Pulmonary artery endothelial cell (primary cell): ENCODE measurements at places on chromosomes 3 and 15. TPM values are rescaled to one million over a fixed set of nuclear protein-coding genes. Genes with fewer than 3 reads are reported as not detected.

CADM2 gene
- total RNA-seq, result 0.07 and 0.13 TPM in 2 replicates

- DNase-seq, result no peak
Measured at GRCh38 chr15:31740203-31740602, 290.1 kb upstream of the CHRNA7 start.

DNA sequence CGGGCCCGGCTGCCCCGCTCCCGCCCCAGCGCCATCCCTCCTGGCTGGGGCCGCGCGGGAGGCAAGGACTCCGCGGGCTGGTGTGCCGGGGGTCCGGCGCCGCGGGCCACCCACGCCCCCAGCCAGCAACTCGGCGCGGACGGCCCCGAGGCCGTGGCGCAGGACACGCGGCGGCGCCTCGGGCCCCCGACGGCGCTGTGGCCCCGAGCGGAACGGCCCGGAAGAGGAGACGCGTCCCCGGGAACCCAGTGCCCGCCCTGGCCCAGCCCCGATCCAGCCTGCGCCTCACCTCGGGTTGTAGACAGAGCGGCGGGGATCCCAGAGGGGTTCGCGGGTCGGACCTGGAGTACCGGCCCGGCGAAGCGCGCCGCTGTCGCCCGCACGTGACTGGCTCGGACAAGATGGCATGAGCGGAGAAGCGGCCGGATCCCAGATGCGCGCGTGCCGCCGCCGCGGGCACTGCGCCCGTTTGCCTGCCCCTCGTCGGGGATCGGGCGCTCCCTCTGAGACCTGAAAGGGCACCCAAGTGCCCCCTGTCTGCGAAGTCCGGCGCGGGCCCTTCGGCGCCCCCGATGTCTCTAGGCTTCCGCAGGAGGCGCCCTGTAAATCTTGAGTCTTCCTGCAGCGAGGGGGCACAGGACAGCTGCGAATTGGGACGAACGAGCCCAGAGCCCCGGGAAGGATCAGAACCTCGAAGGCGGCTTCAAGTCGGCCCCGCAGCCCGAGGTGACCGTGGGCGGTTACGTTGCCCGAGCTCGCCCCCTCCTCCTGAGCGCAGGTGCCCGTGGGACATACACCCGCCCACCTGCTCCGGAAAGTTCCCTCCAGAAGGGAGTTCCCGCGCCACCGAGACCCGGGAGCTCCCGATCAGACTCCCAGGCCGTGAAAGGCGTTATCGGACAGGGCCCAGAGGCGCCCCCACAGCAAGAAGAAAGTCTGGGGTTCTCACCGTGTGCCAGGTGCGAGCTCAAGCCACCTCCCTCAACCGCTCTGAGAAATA is 598 bp upstream of the SFMBT1 start:
- DNase-seq, result no peak

SV2B gene
- total RNA-seq, result not detected in 2 replicates

DNA sequence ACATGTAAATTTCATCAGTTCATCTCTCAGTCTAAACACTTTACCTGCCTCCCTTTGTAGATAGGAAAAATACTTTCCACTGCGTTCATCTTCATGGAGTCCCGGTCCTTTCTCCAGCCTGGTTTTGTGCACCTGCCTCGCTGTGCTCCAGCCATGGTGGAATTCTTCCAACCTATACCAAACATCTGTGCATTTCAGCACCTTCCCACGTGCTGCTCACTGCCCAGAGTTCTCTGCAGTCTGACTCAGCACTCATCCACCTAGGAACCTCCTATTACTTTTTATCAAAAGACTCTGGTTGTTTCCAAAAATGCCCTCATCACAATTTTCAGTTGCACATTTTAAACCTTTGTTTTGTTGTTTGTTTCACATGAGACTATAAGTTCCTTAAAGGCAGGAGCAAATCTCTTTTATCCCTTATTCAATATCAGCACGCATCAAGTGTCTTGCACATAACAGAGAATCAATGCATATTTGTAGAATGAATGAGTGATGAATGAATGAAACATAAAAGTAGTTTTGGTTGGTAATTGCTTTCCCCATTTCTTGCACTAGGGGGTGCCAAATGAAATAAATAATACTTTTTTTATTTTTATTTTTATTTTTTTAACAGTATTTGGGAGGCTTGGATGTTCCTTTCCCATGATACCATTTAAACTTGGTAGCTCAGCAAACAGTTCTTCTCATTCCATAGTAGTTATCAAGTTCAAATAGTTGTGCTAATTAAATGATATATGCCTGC is 30.2 kb upstream of the ADAMTS9 start:
- no peak for DNase-seq

GRCh38 chr3:156750191-156750873 is 75.8 kb upstream of the LEKR1 start:
- no peak for DNase-seq

DNA sequence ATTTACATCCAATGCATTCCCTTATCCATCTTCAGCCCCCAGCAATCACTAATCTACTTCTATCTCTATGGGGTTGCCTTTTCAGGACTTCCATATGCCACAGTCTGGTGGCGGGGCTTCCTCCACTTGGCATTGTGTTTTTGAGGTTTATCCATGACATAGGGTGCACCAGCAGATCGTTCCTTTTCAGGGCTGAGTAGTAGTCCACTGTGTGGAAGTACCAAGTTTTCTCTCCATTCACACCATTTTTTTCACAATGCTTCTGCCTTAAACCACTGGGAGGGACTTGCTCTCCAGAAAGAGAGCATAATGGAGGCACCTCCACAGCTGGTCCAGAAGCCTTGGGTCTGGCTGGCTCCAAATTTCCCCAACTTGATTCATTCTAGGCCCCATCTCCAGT is 144.0 kb upstream of the IQSEC1 start:
- no peak for DNase-seq

FRMD5 gene
- total RNA-seq, result 25.1 and 33.3 TPM in 2 replicates

ISLR gene
- total RNA-seq, result not detected in 2 replicates

USP19 gene
- total RNA-seq, result 42.9 and 54.2 TPM in 2 replicates

CGNL1 gene
- total RNA-seq, result 43.8 and 50.1 TPM in 2 replicates

DNA sequence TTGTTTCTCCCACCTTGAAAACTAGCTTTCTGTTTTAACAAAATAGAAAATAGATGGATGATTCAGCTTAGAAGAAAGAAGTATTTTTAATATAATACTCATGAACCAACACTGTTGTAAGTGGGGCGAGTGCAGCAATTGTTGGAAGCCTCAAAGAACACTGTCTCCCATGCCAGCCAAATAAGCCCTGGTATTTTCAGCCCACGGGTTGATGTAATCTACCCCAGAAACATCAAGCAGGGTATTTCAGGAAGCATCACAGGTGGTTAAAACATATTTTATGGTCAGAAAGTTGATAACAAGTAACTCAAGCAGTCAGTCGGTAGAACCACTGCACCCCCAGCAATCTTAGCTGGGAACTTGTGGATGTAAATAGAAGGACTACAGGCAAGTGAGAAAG is 115.9 kb downstream of the SV2B start:
- DNase-seq, result no peak

GRCh38 chr15:101161656-101162055 is 90.2 kb downstream of the CHSY1 start:
- no peak for DNase-seq

SCG5 gene
- 0.74 and 0.92 TPM in 2 replicates for total RNA-seq

- DNase-seq, result no peak
Measured at GRCh38 chr3:168581771-168582225, 486.1 kb upstream of the GOLIM4 start.

GRCh38 chr3:127678611-127679533 is 6.1 kb downstream of the ABTB1 start:
- DNase-seq, result no peak

- no peak for DNase-seq
Measured at GRCh38 chr3:107988460-107989175, 102.2 kb downstream of the CD47 start.

GRCh38 chr3:192901435-192901834 is 16.2 kb downstream of the MB21D2 start:
- DNase-seq, result no peak

GRCh38 chr3:33883538-33883950 is 85.1 kb downstream of the PDCD6IP start:
- DNase-seq, result no peak

DNA sequence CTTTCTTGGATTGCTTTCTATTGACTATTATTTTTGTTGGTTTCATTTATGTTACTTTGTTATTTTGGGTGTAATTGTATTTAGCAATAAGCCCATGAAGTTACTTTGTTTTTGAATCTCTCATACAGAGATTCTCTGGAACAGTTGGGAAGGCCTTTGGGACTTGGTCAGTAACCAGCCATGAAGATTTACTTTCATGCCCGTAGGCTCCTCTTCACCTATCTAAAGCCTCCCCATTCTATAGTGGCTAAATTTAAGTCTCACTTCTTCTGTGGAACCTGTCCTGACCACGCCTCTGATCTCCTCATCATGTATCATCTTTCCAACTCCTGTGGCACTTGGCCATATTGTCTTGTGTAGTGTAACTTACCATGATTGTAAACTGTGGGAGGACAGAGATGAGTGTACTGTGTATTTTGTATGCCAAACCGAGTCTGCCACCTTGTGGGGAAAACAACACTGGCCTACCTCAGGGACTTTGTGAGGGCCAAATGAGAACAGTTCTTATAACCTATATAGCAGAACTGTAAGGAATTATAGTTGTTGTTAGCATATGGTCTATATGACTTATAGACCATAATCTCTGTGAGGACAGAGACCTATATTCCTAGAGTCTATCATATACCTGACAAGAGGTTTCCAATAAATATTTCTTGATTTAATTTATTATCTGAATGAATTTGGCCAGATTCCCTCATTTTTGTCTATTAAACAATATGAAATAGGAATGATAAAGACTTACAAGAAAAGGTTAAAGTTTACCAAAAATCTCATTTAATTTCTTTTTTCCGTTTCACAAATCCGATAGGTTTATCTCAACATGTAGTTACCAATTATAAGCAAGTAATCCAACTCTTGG is 75.0 kb downstream of the STARD9 start:
- DNase-seq, result peak; percentile 50

DNA sequence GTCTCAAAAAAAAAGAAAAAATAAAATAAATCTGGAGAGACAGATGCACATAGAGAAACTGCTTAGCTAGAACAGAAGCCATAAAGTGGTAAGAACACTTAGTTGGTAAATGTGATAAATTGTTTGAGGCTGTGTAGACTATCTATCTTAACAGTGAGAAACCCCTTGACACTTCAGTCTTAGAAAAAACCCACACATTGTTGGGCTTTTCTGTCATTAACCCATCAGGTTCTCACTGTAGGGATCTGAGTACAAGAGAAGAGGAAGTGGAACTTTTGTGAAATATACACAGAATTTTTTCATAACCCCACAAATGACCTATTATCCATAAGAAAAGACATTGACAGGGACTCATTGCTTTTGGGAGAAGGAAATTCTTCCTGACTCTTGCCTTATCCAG is 24.4 kb downstream of the TP63 start:
- no peak for DNase-seq

POLQ gene
- total RNA-seq, result 5.9 and 12.5 TPM in 2 replicates

RASGRF1 gene
- total RNA-seq, result not detected in 2 replicates

RTP1 gene
- not detected in 2 replicates for total RNA-seq
